ENCODE measurements at places on chromosomes 2 and 18.

- no peak for DNase-seq
Observed at GRCh38 chr2:29747786-29748470, 173.5 kb downstream of the ALK start.

GRCh38 chr2:45328264-45328870 lies 282.7 kb downstream of the SRBD1 start:
- no peak for DNase-seq

- no peak for DNase-seq
Observed at GRCh38 chr2:27711804-27712203, 48.1 kb downstream of the SLC4A1AP start.

- DNase-seq, result no peak
Observed at GRCh38 chr2:213067888-213068287, 83.5 kb downstream of the IKZF2 start.

DNA sequence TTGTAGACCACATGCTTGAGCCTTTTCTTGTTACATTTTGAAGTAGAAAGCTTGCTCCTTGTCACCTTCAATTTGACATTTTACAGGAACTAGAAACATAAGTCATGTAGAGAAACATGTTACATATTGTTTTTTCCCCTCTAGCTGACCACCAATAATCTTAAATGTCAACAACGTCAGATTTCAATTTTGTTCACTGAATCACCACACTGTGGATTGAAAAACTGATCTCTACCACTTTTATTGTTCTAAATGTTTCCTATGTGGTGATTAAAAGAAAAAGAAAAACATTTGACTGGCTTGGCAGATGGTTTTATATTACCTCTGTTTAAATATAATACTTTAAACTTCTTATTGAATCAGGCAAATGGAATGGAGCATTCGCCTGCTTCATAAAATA lies 87.7 kb downstream of the DSEL start:
- DNase-seq, result no peak

- no peak for DNase-seq
Observed at GRCh38 chr2:155456222-155456621, 757.7 kb downstream of the KCNJ3 start.
